T-cell (primary cell): ENCODE measurements at places on chromosomes 12 and 14. TPM values are rescaled to one million over a fixed set of nuclear protein-coding genes. Genes with fewer than 3 reads are reported as not detected.

The C14orf39 gene
- not detected for total RNA-seq

The YLPM1 gene
- total RNA-seq = 73.0 TPM

The SMOC1 gene
- not detected for total RNA-seq

The GALNT6 gene
- total RNA-seq = 19.6 TPM

The MAGOHB gene
- 22.9 TPM for total RNA-seq

The ORMDL2 gene
- 19.0 TPM for total RNA-seq

The ZFHX2 gene
- 0.28 TPM for total RNA-seq

The PSME1 gene
- 283 TPM for total RNA-seq

The SLC7A8 gene
- total RNA-seq = 8.1 TPM

The NINJ2 gene
- total RNA-seq = 2.5 TPM

The PIANP gene
- 2.4 TPM for total RNA-seq

- H3K4me3 ChIP-seq = no peak overlapping the region
- H3K36me3 ChIP-seq = peaks cover 3% of the 10 kb centered on the region
- H3K27ac ChIP-seq = no peak overlapping the region
- DNase-seq = no peak
- peaks cover 25% of the 10 kb centered on the region for H3K4me1 ChIP-seq
- H3K27me3 ChIP-seq = no peaks in the 10 kb centered on the region
Measured at GRCh38 chr12:53073881-53074280, 5.3 kb downstream of the SPRYD3 start.

- H3K4me1 ChIP-seq = no peaks in the 10 kb centered on the region
- H3K27ac ChIP-seq = no peak overlapping the region
- no peaks in the 10 kb centered on the region for H3K27me3 ChIP-seq
- no peak overlapping the region for H3K4me3 ChIP-seq
Measured at GRCh38 chr12:109487181-109488050, 10.0 kb downstream of the UBE3B start.

- H3K27me3 ChIP-seq = no peaks in the 10 kb centered on the region
- no peak overlapping the region for H3K27ac ChIP-seq
- H3K4me3 ChIP-seq = no peak overlapping the region
- no peaks in the 10 kb centered on the region for H3K36me3 ChIP-seq
Measured at GRCh38 chr14:74133833-74134481, 49.2 kb downstream of the LIN52 start.

GRCh38 chr14:78983126-78983525 is 813.0 kb downstream of the NRXN3 start:
- no peak overlapping the region for H3K27ac ChIP-seq
- no peaks in the 10 kb centered on the region for H3K36me3 ChIP-seq
- no peaks in the 10 kb centered on the region for H3K27me3 ChIP-seq
- H3K4me1 ChIP-seq = no peaks in the 10 kb centered on the region
- no peak overlapping the region for H3K4me3 ChIP-seq

DNA sequence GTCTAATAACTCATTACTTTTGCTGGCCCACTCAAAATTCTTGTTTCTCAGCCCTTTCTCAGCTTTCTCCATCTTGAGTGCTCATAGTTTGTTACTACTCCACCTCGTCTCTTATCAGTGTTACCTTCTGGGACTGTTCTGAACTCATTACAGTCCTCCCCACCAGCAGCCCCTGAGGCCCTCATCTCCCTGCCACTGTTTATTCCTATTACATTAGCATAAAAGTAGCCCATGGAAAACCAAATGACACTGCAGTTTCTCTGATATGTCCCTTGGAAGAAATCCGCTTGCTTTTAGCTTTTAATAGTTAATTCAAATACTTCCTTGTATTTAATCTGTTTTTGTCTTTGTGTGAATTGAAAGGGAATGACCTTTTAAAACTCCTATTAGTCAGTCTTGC is 7.6 kb downstream of the AKAP6 start:
- DNase-seq = no peak
- H3K4me1 ChIP-seq = no peaks in the 10 kb centered on the region
- no peak overlapping the region for H3K27ac ChIP-seq
- no peaks in the 10 kb centered on the region for H3K27me3 ChIP-seq

- H3K27ac ChIP-seq = no peak overlapping the region
- no peak overlapping the region for H3K4me3 ChIP-seq
- no peaks in the 10 kb centered on the region for H3K27me3 ChIP-seq
- no peaks in the 10 kb centered on the region for H3K36me3 ChIP-seq
Measured at GRCh38 chr14:103805708-103806107, 41.7 kb downstream of the PPP1R13B start.

GRCh38 chr12:124478985-124479645 is 88.3 kb downstream of the NCOR2 start:
- H3K4me3 ChIP-seq = no peak overlapping the region
- peaks cover 33% of the 10 kb centered on the region for H3K36me3 ChIP-seq
- no peak for DNase-seq
- H3K27ac ChIP-seq = no peak overlapping the region
- no peaks in the 10 kb centered on the region for H3K27me3 ChIP-seq
- peaks cover 22% of the 10 kb centered on the region for H3K4me1 ChIP-seq

DNA sequence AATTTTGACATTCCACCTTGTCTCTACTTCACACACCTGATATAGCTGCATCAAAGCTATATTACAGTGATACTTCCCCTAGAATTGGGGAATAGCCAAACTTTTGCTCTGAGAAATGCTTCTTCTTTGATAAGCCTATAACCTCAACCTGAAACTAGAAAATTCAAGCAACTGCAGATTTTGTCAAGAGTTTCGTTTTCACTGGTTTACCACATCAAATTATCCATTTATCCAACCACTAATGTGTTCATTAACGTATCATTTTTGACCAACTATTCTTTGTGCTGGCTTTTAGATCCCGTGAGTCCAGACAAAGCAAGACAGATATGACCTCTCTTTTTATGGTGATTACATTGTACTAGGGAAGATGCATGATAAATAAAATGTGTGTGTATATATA is 13.5 kb upstream of the TAS2R46 start:
- no peaks in the 10 kb centered on the region for H3K36me3 ChIP-seq
- H3K27me3 ChIP-seq = no peaks in the 10 kb centered on the region
- no peak for DNase-seq
- H3K27ac ChIP-seq = no peak overlapping the region
- H3K4me1 ChIP-seq = no peaks in the 10 kb centered on the region

- H3K27ac ChIP-seq = no peak overlapping the region
- no peak overlapping the region for H3K4me3 ChIP-seq
- H3K27me3 ChIP-seq = peaks cover 3% of the 10 kb centered on the region
- H3K36me3 ChIP-seq = no peaks in the 10 kb centered on the region
Measured at GRCh38 chr12:47889040-47889439, 15.8 kb downstream of the VDR start.

DNA sequence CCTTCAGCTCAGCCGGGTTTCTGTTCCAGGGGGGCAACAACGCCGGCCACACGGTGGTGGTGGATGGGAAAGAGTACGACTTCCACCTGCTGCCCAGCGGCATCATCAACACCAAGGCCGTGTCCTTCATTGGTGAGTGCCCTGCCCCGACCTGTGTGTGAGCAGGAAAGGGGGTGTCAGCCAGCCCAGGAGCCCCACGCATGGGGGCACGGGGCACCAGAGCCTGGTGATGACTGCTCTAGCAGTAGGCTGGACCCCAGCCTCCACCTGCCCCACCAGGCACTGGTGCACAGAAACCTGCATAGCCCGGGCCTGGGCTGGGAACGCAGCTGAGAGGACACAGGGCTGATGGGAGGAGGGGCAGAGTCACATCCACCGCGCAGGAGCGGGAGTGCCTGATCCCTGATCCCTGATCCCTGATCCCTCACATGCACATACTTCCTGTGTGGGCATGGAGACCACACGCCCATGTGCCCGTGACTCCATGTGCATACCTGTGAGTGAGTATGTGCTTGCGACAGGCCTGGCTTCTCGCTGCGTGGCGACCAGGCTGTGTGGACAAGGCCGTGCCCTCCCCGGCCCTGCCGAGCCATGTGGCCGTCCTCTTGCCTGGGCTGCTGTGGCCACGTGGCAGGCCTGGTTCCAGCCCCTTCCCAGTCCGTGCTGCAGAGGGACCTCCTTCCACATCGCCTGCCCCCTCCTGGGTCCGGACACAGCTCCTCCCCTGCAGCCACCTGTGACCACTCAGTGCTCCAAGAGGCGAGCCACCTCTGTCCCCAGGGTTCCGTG is 11.2 kb downstream of the ADSS1 start:
- no peaks in the 10 kb centered on the region for H3K4me1 ChIP-seq
- DNase-seq = no peak
- no peak overlapping the region for H3K4me3 ChIP-seq
- H3K27ac ChIP-seq = no peak overlapping the region
- H3K27me3 ChIP-seq = peaks cover 33% of the 10 kb centered on the region
- no peaks in the 10 kb centered on the region for H3K36me3 ChIP-seq

- no peak overlapping the region for H3K4me3 ChIP-seq
- no peaks in the 10 kb centered on the region for H3K4me1 ChIP-seq
- H3K27ac ChIP-seq = no peak overlapping the region
- no peaks in the 10 kb centered on the region for H3K27me3 ChIP-seq
- no peak for DNase-seq
- no peaks in the 10 kb centered on the region for H3K36me3 ChIP-seq
Measured at GRCh38 chr12:77003914-77004313, 61.5 kb downstream of the E2F7 start.

GRCh38 chr12:4242595-4242994 is 31.0 kb upstream of the CCND2 start:
- peaks cover 39% of the 10 kb centered on the region for H3K27me3 ChIP-seq
- H3K36me3 ChIP-seq = no peaks in the 10 kb centered on the region
- no peak overlapping the region for H3K27ac ChIP-seq
- no peaks in the 10 kb centered on the region for H3K4me1 ChIP-seq
- no peak for DNase-seq

DNA sequence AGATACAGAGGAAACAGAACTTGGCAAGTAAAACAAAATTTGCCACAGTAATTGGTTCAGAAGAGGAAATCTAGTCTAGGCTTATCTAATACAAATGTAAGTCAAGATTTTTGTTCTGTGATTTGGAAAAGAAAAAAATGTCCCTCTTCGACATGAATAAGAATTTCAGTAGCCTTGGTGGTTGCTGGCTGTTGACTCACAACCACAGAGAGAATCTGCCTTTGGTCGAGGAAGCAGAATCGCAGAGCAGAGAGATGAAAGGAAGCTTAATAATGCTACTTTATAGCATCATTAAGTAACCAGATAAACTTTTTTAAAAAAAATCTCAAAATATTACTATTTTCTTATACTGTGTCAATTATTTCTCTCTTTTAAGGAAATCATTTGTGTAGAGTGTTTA is 1096.6 kb downstream of the FLRT2 start:
- no peaks in the 10 kb centered on the region for H3K36me3 ChIP-seq
- H3K4me3 ChIP-seq = no peak overlapping the region
- H3K27me3 ChIP-seq = no peaks in the 10 kb centered on the region
- H3K27ac ChIP-seq = no peak overlapping the region
- DNase-seq = no peak

DNA sequence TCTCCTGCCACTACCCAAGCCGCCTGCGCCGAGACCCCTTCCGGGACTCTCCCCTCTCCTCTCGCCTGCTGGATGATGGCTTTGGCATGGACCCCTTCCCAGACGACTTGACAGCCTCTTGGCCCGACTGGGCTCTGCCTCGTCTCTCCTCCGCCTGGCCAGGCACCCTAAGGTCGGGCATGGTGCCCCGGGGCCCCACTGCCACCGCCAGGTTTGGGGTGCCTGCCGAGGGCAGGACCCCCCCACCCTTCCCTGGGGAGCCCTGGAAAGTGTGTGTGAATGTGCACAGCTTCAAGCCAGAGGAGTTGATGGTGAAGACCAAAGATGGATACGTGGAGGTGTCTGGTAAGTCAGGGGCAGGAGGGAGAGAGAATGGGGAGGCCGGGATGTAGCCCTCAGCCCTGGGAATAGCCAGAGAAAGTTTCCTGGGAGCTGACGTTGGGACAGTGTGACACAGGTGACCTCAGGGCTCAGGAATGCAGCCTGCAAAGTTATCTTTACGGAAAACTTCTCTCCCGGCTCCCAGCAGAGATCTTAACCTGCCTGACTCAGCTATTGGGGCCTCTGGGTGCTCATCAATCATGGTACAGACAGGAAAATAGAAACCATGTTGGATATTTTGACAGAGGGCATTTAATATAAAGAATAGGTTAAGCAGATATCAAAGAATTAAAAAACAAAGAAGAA is 747 bp downstream of the HSPB8 start:
- no peaks in the 10 kb centered on the region for H3K36me3 ChIP-seq
- no peak for DNase-seq
- H3K4me3 ChIP-seq = no peak overlapping the region

GRCh38 chr14:53237488-53237887 is 84.4 kb upstream of the DDHD1 start:
- H3K27me3 ChIP-seq = no peaks in the 10 kb centered on the region
- H3K4me1 ChIP-seq = no peaks in the 10 kb centered on the region

DNA sequence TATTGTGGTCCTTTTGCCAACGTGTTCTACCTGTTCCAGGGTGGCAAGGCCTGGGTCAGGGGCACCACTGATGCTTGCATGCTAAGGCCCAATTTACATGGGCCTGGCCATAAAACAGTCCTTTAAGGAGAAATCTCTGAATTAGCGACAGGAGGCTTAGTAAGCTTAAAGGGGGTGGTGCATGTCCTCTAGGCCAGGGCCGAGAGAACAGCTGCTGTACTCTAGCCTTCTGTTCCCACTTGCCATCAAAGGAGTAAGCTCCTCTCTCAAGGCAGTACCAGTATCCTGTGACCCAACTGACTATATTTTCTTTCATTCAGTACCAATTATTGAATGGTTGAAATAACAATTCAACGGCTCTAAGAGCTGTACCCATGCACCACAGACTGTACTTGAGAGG is 67.7 kb upstream of the ZDHHC17 start:
- H3K4me3 ChIP-seq = no peak overlapping the region
- H3K27ac ChIP-seq = no peak overlapping the region
- no peaks in the 10 kb centered on the region for H3K4me1 ChIP-seq
- no peak for DNase-seq
- no peaks in the 10 kb centered on the region for H3K36me3 ChIP-seq

GRCh38 chr12:26609986-26610385 is 223.0 kb downstream of the ITPR2 start:
- no peak for DNase-seq
- H3K27me3 ChIP-seq = no peaks in the 10 kb centered on the region
- no peaks in the 10 kb centered on the region for H3K4me1 ChIP-seq
- no peak overlapping the region for H3K4me3 ChIP-seq

DNA sequence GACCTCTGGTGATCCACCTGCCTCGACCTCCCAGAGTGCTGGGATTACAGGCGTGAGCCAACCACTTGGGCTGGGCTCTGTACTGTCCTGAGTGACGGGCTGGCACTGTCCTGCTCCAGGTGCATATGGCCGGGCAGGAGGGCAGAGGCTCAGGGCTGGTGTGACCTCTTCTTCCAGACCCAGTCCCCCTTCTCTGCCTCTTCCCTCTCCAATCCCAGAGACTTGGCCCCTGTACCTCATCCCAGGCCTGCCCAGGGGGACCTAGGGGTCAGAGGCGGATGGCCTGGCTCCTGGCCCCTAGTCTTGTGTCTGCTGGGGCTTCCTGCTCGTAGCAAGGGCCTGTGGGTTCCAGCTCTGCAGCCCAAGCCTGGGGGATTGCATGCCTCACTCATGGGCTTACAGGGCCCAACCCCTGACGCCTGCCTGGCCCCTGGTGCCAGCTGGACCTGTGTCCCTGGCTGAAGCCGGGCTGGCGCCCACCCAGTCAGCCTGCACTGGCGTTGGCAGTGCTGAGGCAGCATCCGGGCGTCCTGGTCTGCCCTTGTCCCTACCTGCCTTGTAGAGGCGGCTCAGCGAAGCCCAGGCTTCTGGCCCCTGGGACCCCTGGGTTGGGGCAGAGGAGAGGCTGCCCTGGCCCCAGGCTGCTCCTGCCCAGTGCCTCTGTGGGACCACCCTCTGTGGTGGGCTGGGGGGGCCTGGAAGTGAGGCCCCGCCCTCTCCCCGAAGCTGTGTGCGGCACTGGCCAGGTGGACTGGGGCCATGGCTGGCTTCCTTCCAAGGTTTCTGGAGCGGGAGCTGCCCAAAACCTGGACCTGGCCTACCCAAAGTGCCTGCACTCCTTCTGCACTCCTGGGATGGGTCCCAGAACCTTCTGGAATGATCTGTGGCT is 4.3 kb downstream of the TEDC1 start:
- no peak overlapping the region for H3K27ac ChIP-seq
- H3K4me1 ChIP-seq = peaks cover 14% of the 10 kb centered on the region
- DNase-seq = no peak
- H3K4me3 ChIP-seq = no peak overlapping the region
- peaks cover 3% of the 10 kb centered on the region for H3K36me3 ChIP-seq
